ENCODE measurements at places on chromosomes 4 and X.
A peak's percentile ranks its signal among the peaks of the same experiment; 100 is the strongest.

- no peak for DNase-seq
Measured at GRCh38 chrX:76453737-76454406, 26.4 kb downstream of the MAGEE1 start.

DNA sequence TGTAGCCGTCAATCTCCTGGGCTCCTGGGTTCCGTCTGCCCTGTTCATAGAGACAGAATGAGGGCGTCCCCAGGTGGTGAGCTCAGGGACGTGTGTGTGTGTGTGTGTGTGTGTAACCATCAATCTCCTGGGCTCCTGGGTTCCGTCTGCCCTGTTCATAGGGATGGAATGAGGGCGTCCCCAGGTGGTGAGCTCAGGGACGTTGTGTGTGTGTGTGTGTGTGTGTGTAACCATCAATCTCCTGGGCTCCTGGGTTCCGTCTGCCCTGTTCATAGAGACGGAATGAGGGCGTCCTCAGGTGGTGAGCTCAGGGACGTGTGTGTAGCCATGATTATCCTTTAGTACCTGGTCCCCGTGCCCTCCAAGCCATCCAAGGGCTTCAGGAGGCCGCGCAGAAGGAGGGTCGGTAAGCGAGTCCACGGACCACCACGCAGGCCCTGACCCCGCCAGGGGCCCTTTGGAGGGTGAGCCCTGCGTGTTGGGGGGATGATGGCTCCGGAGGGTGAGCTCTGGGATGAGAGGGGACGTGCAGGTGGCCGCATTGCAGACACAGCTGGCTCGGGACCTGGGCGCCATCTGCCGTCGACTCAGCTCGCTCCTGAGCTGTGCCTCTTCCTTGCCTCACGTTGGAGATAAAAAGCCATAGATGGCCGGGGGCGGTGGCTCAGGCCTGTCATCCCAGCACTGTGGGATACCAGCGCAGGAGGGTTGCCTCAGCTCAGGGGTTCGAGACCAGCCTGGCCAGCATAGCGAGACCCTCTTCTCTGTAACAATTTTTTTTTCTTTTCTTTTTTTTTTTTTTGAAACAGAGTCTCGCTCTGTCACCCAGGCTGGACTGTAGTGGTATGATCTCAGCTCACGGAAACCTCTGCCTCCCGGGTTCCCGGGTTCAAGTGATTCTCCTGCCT lies 5.4 kb upstream of the GTPBP6 start:
- DNase-seq = peak; percentile 60

DNA sequence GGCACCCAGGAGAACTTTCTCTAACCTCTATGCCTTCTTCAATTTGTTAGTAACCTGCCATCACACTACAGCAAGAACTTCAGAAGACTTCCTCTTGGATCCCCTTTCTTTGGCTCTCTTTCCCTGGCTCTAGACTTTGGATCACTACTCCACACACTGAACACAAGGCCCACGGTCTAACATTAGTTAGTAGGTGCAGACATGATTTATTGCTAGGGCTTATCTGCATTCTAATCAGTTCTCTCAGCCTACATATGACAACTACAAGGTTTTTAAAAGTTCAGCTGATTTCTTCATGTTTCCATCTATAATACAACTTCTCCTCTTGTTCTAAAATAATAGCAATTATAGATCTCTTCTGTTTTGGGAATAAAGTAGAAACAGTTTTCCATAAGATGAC lies 209.1 kb upstream of the ANXA10 start:
- no peak for DNase-seq

- no peak for DNase-seq
Measured at GRCh38 chr4:158159054-158159717, 13.6 kb downstream of the GASK1B start.

DNA sequence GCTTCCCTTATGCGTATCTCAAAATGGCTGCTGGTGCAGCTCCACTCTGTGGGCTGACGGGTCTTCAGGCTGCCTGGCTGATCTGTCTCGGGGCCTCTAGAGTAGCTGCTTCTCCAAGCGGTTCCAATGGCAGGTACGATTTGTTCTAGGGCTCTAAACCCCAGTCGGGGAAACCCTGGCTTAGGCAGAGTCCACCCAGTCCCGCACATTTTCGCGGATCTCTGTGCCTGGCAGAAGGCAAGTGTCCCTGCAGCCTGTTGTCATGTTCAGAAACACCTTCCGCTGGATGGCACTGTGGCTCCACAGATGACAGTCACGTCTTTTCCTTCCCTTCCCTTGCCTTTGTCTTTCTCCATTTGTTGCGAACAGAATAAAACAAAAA lies 54.4 kb downstream of the NBDY start:
- no peak for DNase-seq

GRCh38 chrX:72712094-72712755 lies 1.9 kb downstream of the PHKA1 start:
- DNase-seq = peak; percentile 15

- DNase-seq = no peak
Measured at GRCh38 chrX:130688360-130688759, 214.6 kb downstream of the ENOX2 start.

Data from fibroblast of gingiva (primary cell).